CD4-positive, alpha-beta T cell treated with Interleukin-4 for 4 hours (primary cell): ENCODE measurements at places on chromosomes 3 and 15.

- no peak for DNase-seq
Observed at GRCh38 chr15:65732698-65733097, 59.4 kb downstream of the DENND4A start.

GRCh38 chr3:14410503-14411165 lies 8.2 kb downstream of the SLC6A6 start:
- peak; percentile 38 for DNase-seq

DNA sequence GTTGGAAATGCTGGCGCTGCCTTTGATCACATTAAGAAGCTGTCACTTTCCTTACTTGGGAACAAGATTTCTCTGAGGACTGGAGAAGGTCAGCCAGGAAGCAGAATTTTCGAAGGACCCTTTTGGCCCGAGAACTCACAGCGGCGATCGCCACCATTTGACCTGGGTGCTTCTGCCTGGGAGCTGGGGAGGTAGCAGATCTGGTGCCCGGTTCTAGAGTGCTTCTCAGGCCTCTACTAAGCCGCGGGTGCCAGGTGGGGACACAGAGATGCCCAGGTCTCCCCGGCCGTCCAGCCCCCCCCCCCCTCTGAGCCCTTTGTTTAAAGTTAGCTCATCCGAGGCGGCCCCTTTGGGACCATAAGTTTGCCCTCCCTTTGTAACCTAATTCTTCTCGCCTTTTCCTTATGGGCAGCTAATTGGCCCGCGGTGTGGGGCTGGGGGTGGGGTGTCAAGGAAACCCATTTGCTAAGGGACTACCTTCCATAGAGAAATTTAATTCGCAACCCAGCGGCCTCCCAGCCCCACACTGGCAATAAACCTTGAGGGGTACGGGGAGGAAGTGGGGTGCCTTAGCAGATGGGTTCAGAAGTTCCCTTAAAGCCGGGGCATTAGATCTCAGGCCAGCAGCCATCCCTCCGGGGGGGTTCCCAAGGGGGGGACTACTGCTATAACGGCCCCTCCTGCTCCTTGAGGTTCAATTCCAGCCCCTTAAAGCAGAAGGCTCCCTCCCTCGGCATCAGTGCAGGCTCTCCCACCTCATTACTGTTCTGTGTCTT lies 1.9 kb downstream of the GATA2 start:
- DNase-seq, result no peak

DNA sequence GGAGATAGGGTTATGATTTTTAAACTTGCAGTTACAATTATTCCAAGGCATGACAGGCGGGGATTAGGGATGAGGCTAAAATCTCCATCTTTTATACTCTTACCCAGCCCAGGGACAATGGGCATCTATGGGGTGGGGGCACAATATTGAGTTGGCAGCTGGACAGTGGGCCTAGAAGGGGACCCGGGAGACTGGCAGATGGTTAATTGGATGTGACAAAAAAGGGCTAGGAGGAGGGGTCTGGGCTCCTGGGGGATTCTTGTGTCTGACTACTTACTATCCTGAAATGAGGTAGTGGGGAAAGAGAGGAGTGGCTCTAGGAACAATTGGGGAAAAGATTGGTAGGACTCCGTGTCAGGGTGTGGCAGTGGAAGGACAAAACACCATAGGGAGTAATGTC lies 53.0 kb upstream of the ROPN1 start:
- no peak for DNase-seq

- no peak for DNase-seq
Observed at GRCh38 chr15:40249477-40250303, 10.8 kb downstream of the PAK6 start.

GRCh38 chr15:44308415-44308814 lies 19.9 kb downstream of the GOLM2 start:
- no peak for DNase-seq

DNA sequence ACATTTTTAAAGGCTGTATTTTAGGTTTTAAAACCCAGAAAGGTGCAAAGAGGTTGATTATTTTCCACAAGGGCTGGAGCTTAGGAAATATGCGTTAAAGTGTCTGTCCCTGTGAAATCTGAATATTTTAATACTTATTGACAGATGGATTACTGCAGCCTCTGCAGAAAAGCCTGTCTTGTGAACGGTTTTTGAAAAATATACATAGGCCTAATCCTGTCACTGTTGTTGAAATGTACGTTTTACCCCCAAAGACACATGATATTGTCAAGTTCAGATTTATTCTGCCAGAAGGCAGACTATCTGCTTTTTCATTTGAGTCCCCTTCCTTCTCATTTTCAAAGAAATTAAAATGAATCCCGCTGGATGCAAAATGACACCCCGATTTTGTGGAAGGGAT lies 2.2 kb upstream of the BCL6 start:
- DNase-seq, result no peak

DNA sequence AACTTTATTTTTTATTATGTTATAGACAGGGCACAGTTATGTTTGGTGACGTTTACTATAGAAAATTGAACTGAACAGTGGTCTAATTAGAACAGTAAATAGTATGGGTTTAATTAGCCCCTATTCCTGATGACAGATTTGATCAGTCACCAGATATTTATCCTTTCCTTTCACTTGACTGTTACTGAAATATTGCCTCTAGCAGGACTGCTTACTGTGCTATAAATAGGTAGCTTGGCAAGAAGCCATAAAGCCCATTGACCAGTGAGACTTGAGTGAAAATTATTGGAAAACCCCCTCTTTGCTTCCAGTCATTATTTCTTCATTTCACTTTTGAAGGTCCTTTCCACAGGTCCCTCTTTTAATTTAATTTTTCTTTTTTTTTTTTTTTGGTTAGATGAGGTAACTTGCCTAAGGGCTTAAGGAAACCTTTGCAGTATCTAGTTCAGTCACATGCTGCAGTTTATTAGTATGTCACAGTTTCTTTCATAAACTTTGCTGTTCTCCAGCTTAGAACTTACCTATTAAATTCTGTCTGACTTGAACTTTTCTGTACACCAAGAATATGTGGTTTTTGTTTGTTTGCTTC lies 115.6 kb downstream of the ADAMTSL3 start:
- DNase-seq, result no peak

DNA sequence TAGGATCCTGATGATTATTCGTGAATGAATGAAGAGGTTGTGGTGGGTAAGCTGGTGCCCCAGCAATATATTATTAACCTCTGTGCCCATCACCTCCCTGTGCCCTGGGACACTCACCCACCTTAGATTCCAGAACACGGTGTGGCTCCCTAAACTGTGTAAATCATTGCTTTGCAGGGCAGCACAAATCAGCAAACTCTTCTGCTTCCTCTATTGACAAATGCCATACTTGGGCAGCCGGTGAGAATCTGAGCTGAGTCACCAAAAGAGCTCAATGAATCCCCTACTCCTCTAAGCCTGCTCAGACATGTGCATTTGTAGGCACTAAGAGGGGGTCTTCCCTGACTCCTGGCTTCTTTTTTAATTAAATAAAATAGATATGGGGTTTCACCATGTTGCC lies 15.7 kb downstream of the UQCC5 start:
- no peak for DNase-seq

DNA sequence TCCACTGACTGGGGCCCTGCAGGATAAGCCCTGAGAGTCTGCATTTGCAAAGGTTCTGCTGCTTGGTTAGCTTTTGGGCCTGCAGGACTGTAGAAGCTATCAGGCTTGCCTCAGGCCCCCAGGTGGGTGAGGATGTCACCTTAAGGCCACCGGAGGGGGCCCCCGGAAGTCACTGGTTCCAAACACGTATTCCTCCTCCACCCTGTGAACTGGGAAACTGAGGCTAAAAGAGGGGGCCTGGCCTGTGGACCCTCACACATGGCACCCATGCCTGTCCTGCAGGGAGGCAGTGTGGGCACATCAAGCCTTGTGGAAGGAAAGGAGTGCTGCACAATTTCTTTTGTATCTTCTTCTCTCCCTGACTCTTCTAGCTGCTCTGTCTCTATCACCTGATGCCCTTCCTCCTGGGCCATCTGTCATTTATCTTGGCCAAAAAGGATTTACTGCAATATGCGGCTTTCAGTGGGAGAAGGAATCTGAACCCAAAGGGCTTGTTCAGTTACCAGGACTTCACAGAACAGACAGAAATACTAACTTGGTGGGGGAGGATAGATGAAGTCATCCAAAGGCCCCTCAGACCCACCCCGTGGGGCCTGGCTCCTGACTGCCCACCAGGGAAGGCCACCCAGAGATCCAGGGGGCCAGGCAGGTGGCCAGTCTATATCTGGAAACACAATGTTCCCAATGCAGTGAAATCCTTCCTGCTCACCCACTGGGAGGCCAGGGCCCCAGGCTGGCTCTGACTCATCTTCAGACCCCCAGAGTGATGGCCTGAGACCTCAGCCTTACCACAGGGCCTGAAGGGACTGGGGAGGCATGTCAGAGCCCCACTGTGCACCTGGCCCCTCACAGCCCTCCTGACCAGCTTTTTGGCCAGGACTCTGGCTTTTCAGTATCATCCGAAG lies 18.3 kb downstream of the UBAP1L start:
- no peak for DNase-seq

DNA sequence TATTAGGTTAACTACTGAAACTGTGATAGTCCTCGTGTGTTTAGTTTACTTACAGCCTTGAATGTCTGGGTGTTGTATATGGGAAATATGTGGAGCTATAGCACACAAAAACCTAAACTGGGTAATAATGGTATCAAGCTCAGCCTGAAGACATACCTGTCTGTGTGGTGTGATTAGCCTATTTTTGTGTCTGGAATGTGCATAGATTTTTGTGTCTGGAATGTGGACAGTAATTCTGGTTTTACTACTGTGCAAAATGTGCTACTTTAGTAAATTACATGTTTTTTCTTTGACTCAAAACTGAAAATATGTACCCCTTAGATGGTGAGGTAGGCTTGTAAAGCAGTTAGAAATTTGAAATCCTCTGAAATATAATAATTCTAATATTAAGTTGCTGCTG lies 43.5 kb downstream of the CHD2 start:
- no peak for DNase-seq

DNA sequence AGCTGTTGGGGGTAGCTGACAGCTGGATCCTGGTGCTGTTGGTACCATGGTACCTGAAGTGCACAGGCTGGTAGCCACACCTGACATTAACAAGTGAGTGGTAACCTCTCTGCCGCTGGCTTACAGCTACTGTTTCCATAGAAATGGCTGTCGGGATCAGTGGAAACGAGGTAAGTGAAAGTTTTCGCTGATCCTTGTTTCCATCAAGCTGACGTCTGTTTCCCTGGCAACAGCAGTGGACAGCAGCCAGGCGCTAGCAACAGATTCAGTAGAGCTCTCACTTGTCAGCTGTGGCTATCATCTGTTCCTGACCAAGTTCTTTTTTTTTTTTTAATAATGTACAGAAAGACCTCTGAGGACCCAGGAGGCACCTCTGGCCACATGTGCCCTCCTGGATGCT lies 166.2 kb downstream of the CHDH start:
- no peak for DNase-seq

GRCh38 chr15:80003934-80004472 lies 33.0 kb upstream of the BCL2A1 start:
- DNase-seq, result no peak

GRCh38 chr3:178586076-178586475 lies 49.8 kb downstream of the KCNMB2 start:
- no peak for DNase-seq

DNA sequence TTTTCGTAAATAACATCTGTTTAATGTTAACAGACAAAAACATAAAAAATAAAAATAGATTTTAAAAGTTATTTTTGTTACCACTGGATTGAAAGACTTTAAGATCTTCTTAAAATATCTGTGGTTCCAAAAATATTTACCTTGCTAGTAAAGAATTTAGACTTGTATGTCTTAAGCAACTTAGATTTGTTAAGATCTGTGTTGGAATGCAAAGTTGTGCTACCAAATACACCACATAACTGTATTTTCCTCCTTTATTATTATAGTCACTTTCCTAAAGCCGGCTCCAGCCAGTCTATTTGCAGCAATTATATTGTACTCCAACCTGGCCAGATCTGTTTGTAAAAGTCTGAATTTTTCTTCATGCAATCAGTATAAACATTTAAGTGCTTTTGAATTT lies 63.7 kb downstream of the SPRED1 start:
- no peak for DNase-seq

DNA sequence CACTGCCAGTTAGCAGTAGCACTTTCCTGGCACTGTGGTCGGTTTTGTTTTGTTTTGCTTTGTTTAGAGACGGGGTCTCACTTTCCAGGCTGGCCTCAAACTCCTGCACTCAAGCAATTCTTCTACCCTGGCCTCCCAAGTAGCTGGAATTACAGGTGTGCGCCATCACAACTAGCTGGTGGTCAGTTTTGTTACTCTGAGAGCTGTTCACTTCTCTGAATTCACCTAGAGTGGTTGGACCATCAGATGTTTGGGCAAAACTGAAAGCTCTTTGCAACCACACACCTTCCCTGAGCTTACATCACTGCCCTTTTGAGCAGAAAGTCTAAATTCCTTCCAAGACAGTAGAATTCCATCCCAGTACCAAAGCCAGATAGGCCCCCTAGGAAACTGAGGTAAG lies 22.6 kb downstream of the CLDN18 start:
- DNase-seq, result no peak

DNA sequence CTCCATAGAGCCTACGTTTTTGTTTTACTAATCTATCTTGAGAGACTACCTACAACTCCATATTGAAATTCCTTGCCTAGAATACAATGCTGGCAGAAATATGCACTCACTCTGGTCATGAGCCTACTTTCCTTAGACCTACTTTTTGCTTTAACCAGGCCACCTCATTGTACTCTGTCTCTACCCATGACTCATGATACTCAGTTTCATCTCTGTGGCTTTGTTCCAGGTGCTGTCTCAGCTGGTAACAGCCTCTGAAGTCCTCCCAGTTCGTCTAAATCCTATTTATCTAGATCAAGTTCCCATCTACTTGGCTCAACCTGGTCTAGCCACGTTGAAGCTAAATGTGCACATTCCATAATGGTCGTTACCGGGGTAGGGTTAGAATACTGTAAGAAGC lies 536.4 kb downstream of the RSL24D1 start:
- DNase-seq, result no peak

DNA sequence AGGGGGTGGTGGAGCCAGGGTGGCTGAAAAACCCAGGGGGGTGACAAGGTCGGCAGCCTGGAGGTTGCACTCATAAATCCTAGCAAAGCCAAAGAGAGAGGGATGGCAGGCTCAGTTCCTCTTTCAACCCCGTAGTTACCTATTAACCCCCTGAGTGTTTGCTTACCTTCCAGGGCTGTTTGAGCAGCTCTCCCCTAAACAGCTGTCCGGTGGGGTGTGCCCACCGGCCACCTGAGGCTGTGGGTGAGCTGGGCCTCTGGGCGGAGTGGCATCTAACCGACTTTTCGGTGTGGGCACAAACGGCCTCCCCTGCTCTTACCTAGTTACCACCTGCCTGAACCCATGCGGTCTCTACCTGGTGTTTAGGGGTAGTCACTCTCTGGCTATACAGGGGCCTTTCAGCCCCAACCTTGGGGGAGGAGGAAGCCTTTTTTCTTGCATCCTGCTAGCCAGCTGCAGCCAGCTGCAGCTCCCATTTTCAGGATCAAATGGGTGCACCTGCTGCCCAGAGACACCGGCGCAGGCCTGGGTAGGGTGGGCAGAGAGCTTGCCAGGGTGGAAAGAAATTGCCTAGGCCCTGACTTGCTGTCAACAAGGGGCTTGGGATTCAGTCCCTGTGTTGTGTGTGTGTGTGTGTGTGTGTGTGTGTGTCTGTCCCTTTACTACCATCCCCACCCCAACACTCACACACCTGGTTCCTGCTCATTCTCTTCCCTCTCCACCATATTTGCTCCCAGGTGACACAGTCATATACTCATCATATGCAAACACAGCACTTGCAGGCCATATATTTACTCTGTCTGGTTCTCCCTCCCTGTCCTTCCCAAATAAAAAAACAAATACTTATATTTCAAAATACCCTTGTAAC lies 3.7 kb downstream of the DLL4 start:
- no peak for DNase-seq

GRCh38 chr3:56157693-56158362 lies 310.4 kb downstream of the ERC2 start:
- no peak for DNase-seq

- DNase-seq, result no peak
Observed at GRCh38 chr3:117898722-117899522, 1135.7 kb downstream of the IGSF11 start.
